Fibroblast of pulmonary artery (primary cell): ENCODE measurements at places on chromosomes 5 and 9.

DNA sequence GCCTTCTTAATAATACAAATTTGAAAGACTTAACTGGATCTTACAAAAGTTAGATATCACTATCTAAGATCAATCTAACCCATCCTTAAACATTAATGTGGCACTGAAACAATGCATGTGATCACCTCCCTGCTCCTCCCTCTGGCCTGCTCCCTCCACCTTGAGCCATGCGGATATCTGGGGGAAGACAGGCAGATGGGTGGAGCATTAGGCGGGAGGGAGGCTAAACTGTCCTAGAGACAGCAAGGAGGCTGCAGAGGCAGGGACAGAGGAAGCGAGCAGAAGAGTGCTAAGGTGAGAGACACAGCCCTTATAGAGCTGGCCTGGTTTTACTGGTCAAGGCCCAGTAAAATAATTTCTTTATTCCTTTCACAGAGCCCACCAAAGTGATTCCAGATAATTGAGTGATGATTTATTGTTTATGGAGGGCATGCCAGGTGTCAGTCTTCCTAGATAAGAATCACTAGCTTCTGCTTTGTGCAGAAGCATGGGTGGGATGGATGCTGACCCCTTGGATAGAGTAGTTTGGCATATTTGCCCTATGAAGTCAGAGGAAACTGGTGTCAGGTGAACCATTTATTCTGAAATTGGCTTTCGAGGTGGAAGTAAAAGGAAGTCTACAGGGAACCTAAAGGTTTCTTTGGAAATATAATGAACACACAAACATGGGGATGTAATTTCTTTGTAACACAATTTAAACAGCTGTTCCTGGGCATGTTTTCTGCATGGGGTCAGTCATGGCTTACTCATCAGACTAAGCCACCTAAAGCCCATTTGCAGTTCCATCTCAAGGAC is 188.3 kb downstream of the GNAQ start:
- no peak for DNase-seq

GRCh38 chr5:116365006-116365496 is 209.6 kb downstream of the SEMA6A start:
- no peak for DNase-seq

DNA sequence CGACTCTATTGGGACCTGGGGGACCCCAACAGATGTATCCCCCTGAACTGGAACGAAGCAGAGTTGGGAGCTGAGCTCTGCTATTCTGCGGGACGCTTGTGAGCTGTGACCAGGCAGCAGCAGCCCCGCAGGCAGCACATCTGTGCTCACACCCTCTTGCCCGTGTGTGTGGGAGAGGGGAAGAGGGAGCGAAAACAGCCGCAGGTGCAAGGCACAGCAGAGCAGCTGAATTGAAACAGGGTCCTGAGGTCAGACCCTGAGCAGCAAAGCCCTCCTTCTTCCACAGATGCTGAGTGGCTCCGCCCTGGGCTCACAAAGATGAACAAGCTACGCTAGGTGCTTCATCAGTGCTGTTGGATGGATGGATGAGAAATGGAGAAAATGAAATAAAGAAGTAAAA is 198.7 kb downstream of the HSPA4 start:
- DNase-seq, result no peak

DNA sequence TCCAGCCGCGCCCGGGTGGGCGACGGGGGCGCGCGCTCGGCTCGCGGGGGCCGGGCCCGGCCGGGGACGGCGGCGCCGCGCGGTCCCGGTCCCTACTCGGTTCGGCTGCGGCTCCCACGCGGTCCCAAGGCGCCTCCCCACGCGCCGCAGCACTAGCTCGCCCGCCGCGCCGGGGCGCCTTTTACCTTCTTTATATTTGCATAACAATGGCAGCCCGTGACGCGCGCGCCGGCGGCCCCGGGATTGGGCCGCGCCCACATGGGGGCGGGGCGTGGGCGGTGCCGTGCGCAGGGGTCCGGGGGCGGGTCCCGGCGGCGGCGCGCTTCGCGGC is at the start of gene NRARP:
NRARP (minus strand) TSS at position 154 of the 331 bp plus-strand sequence. CDS start 343 bp downstream, outside the sequence.
- DNase-seq, result peak; percentile 83

- no peak for DNase-seq
Observed at GRCh38 chr9:136057236-136058081, 37.6 kb downstream of the NACC2 start.

- DNase-seq, result peak; percentile 66
Observed at GRCh38 chr5:179668391-179668790, 12.4 kb downstream of the CBY3 start.

- DNase-seq, result no peak
Observed at GRCh38 chr5:171379961-171380360, 7.7 kb upstream of the NPM1 start.

DNA sequence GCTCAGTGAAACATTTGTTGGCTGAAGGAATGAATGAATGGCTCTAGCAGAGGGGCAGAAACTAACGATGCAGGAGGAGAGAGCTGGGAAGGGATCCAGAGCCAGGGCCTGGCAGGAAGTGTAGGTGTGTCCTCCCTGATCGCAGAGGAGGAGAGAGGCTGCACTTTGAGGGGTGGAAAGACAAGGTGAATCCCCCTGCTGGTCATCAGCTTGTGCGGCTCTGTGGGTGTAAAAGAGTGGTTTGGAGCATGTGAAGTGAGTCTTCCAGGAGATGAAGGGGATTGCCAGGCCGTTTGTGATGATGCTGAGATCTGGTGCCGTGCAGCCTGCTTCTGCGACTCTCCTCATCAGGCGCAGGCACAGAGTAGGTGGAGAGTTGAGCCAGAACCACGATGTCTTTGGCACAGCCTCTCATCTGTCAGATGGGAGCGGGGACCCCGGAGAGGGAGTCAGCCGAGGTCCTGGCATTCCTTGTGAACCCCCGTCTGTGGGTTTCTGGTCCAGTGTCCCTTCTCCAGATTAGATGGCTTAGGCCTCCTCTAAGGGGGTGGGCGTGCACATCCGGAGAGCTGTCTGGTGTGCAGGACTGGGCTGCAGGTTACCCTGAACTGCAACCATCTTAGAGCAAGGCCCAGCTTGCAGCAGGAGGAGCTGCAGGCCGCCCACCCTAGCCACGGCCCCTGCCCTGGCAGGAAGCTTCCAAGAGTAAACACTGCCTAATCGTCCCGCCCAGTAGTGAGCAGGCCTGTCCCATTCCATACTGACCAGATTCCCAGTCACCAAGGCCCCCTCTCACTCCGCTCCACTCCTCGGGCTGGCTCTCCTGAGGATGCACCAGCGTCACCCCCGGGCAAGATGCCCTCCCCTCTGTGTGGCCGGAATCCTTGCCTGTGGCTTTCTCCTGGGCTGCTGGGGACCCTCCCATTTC is at the start of gene ADAMTS13:
ADAMTS13 (plus strand) TSS at position 753 of the 928 bp plus-strand sequence; CDS start at position 830, 77 bp downstream.
- DNase-seq, result no peak

DNA sequence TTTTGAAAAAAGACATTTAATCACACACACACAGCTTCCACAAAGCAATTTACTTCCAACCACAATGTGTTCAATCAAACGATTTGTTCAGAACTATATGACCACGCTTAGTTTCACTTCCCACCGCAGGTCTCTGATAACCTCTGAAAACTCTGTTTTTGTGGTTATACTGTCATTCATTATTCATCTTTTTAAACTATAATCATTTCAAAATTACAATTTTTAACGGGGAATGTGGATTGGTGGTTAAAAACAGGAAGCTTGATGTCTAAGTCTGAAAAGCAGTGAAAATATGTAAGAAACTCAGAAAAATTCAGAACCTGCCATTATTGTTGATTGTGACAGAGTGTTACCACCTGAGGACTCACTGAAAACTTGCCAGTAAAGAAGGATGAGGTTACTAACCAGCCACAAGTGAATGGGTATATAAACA is 12.7 kb upstream of the TMEM174 start:
- DNase-seq, result no peak

DNA sequence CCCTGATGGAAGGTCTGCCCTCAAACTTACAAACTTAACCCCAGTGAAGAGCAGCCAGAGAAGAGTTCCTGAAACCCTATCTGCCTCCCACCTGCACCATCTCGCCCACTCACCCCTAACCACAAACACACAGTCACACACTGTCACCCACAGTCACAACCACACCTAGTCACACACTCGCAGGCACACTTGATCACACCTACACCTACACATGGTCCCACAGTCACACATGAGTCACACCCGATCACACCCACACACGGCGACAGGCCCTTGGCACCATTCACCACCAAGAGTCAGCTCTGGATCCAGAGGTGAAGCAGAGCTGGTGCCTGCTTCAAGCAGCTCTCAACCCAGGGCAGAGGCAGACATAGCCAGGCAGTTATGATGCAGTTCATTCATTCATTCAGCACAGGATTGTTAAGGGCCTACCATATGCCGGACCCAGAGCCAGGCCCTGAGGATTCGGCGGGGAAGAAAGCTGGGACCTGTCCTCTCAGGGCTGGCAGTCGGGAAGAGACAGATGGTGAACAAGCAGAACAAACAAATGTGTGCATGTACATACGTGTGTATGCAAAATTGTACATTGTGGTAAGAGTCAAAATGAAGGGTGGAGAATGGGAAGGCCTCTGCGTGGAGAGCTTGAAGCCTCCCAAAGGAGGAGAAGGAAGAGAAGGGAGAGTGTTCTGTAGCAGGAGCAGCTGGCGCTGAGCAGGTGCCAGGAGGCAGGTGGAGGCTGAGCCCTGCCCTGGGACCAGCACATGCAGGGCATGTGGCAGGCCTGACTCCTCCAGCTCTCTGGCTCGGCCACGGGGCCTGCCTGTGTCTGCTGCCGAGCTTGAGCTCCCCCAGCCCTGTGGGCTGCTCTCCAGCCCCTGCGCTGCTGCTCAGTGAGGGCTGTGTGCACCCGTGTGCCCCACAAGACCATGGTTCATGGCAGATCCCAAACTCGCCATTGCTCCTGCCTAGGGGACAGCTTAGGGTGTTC is 6.4 kb downstream of the TSPAN17 start:
- no peak for DNase-seq

DNA sequence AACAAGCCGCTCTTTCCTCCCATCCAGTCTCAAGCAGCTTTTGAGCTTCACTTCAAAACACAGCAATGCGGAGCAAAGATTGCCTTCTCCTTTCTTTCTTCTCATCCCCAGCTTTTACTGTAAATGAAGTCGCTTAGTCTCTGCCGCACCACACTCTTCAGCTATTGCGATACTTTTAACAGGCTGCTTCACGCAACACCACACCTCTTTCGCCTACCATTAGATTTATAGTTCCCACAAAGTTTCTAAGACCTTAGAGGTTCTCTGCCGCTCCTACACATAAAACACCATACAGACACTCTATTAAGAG is 711 bp downstream of the PGGT1B start:
- peak; percentile 23 for DNase-seq

DNA sequence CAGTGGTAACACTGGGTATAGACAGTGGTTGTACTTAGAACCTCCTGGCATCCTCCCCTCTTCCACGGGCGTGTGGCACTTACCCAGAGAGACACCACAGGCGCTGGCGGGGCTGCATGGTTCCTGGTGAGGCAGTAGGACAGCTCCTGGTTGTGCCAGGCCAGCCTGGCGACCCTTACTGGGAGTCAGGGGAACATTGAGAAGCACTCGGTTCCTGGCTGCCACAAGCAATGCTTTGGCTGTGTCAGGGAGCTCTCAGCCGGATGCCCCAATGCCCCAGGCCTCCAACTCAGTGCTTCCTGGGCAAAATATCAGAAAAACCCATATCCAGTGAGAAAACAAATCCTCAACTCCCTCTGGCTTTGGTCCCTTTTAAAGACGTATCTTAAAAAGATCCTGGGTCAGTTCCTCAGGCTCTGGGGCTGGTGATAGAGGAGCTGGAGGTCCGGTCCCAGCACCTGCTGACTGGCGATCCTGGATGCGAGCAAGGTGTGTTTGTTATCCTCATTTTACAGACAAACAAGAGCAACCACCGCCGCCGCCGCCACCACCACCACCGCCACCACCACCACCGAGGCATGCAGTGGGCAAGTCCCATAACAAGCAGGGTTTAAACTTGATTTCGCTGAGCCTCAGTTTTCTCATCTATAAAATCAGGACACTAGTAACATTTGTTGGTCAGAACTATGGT is 4.2 kb downstream of the NKX2-5 start:
- DNase-seq, result no peak

- DNase-seq, result no peak
Observed at GRCh38 chr5:62896121-62896893, 317.7 kb downstream of the LRRC70 start.

- peak; percentile 34 for DNase-seq
Observed at GRCh38 chr5:96031811-96032261, 70.2 kb upstream of the ELL2 start.

DNA sequence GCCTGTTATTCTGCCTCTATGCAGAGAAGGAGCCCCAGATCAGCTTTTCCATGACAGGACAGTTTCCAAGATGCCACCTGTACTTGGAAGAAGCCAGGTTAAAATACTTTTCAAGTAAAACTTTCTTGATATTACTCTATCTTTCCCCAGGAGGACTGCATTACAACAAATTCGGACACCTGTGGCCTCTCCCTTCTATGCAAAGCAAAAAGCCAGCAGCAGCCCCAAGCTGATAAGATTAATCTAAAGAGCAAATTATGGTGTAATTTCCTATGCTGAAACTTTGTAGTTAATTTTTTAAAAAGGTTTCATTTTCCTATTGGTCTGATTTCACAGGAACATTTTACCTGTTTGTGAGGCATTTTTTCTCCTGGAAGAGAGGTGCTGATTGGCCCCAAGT is 301 bp upstream of the IL4 start:
- no peak for DNase-seq

DNA sequence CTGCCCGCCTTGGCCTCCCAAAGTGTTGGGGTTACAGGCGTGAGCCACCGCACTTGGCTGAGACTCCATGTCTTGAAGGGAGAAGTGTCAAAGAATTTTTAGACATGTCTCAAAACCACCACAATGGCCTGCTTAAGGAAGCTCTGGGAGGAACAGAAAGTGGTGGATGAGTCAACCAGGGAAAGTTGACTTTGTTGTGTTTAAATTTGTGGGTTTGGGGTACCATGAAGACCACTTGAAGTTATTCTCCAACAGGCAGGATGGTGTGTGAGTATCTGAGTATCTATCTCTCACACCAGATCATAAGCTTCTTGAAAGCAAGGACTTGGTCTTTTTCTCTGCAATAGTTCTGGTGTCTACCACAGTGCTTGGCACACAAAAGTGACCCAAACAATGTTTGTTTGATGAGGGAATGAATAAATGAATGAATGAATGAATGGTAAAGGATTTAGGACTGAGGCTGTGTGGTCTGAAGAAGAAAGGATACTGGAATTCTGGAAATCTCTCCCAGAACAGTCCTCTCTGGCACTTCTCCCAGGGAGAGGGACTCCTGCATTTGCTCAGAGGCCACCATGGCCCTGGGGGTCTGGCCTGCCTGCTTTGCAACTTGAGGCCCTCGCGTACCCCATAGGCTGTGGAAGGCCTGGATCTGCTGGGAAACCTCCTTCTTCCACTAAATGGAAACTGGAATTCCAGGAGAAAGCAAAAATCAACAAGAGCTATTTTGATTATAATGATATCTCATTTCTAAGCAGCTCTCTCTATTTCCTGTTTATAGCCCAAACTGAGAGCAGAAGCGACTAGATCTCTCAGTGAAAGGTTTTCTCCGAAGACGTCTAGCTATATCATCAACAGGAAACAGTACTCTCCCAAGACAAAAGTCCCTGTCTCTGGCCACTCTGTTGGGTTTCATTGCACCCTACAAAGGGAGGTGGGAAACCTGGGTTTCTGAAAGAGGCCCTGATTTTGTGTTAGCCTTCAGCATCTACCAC is 187.9 kb downstream of the PALM2AKAP2 start:
- no peak for DNase-seq

- DNase-seq, result no peak
Observed at GRCh38 chr9:112378328-112379176, 1.4 kb upstream of the HSDL2 start.
